ENCODE measurements at places on chromosomes 1 and 21.

- no peak for DNase-seq
These were observed 373.8 kb downstream of the LMO4 start for GRCh38 chr1:87702455-87702854.

GRCh38 chr21:14319805-14320204, 63.1 kb downstream of the HSPA13 start:
- no peak for DNase-seq

DNA sequence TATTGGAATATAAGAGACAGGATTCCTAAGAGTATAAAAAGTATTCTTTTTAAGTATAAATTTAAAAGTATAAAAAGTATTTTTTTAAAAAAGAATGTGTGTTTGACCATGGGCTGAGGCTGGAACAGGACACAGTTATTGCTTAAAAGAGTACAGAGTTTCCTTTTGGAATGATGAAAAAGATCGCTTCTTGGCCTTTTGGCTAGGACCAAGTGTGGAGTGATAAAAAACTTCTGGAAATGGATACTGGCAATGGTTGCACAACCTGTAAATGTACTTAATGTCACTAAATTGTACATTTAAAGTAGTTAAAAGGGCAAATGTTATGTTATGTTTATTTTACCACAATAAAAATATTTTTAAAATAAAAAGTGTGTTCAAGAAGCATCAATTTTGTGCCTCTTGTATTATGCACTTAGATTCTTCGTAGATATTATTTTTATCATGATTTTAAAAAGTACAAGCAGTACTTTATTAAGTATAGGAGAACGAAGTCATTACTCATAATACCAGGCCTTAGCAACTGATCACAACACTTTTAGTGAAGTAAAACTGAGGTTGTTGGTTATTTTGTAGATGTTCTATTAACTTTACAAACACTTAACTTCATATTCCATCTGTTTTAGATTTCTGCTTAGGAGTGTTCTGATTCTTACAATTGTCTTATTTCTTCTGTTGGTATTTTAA, 389.1 kb upstream of the ZP4 start:
- no peak for DNase-seq

DNA sequence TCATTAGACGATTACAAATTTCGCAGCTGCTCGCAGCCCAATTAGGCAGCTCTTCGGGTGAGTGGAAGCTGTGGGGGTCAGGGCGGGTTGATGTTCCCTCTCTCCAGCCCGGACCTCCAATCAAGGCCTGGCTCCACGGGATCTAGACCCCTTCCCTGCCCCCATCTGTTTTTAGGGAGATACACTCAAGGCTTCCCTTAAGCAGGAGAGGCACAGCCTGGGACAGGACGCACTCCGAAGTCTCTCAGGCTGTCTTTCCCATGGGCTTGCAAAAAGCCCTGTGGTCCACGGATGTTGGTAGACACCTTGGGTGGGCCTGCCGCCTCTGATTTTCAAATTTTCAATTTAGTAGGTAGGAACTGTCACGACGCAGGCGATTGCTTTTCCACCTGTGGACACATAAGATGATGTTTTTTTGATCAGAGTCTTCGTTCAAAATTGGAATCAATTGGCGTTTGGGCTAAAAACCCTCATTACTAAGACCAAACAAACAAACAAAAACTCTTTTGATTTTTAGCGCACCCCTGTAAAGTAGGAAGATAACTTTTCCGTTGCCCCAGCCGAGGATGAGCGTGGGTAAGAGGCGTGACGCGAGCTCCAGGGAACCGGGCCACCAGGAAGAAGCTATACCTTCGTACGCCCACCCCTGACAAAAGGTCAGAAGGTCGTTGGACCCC, 2.5 kb upstream of the LHX8 start:
- DNase-seq = no peak

- DNase-seq = no peak
These were observed 3.8 kb downstream of the BCL9 start for GRCh38 chr1:147545133-147545532.

- no peak for DNase-seq
These were observed 28.1 kb downstream of the IL6R start for GRCh38 chr1:154433161-154433764.

GRCh38 chr1:201171063-201172036, 17.1 kb upstream of the TMEM9 start:
- DNase-seq = peak; percentile 44

GRCh38 chr1:10694274-10694632, 102.2 kb downstream of the CASZ1 start:
- peak; percentile 56 for DNase-seq
